ENCODE measurements at places on chromosomes 6 and 20. TPM values are rescaled to one million over a fixed set of nuclear protein-coding genes. Genes with fewer than 3 reads are reported as not detected.
A peak's percentile ranks its signal among the peaks of the same experiment; 100 is the strongest.

- DNase-seq: no peak
Measured at GRCh38 chr6:141401851-141402250, 730.9 kb upstream of the GJE1 start.

- no peak for DNase-seq
Measured at GRCh38 chr20:51528263-51529027, 14.1 kb downstream of the NFATC2 start.

DNA sequence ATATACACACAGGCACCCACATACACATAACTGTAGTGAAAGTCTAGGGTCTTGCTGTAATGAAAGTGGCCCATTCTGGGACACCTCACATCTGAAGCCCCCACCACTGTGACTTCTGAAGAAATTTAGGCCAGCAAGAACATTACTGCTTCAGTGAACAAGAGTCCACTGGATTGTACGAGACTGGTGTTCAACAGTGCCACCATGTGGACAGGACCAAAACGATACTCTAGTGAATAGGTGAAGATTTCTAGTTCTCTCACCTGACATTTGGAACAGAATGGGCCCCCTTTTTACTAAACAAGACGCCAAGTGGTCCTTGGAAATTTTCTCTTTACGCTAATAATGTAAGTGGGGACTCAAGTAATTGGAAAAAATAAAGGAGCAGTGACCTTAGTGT, 156.9 kb downstream of the MAFB start:
- no peak for DNase-seq

- peak; percentile 45 for DNase-seq
Measured at GRCh38 chr6:29976588-29977424, 34.5 kb downstream of the HLA-A start.

DNA sequence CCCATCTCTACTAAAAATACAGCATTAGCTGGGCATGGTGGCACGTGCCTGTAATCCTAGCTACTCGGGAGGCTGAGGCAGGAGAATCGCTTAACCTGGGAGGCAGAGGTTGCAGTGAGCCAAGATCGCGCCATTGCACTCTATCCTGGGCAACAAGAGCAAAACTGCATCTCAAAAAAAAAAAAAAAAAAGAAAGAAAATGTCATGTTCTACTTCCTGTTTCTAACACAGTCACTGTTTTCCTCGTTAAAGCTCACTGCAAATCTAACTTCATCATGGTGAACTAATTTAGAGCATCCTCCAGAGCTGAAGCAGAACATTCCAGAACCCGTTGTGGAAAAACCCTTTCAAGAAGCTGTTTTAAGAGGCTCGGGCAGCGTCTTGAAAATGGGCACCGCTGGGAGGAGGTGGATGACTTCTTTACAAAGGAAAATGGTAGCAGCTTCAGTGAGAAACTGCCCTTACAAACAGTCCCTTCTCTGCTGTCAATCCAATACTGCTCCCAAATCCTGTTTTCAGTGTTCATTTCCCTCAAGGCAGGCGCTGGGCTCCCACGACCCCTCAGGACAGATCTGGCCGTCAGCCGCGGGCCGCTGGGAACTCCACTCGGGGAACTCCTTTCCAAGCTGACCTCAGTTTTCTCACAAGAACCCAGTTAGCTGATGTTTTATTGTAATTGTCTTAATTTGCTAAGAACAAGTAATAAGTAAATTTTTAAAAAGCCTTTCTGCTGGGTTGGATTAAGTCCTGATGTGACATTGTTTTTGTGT, 12.5 kb downstream of the CTSZ start:
- no peak for DNase-seq

GRCh38 chr6:105594821-105595220, 191.9 kb upstream of the PREP start:
- DNase-seq: no peak

- DNase-seq: no peak
Measured at GRCh38 chr6:156919370-156919769, 142.2 kb downstream of the ARID1B start.

DNA sequence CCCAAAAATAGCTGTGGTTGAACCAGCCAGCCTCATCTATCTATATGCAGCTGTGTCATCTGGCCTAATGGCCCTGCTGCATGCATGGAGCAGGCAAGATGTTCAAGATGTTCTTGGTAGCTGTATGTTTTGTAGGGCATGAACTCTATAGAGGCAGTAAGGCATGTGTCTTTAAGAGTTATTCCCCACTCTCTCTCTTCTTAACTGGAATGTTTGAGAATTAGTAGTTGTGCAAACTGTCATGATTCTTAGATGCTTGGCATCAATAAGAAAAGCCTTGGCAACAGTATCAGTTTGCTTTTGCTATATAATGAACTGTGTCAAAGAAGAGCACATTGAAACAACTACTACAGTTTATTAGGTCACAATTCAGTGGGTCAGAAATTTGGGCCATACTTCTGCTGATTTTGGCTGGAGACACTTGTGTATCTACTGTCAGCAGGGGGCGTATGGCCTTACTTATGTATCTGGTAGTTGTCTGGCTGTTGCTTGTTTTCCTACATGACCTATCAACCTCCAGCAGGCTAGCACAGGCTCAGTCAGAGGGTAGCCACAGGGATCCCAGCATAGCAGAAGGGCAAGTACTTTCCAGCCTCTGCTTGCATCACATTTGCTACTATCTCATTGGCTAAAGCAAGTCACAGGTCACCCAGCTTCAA, 56.1 kb upstream of the LAMP5 start:
- no peak for DNase-seq

GRCh38 chr6:114436691-114437090, 93.9 kb upstream of the HS3ST5 start:
- no peak for DNase-seq

- no peak for DNase-seq
Measured at GRCh38 chr20:12040261-12040660, 122.6 kb downstream of the BTBD3 start.

DNA sequence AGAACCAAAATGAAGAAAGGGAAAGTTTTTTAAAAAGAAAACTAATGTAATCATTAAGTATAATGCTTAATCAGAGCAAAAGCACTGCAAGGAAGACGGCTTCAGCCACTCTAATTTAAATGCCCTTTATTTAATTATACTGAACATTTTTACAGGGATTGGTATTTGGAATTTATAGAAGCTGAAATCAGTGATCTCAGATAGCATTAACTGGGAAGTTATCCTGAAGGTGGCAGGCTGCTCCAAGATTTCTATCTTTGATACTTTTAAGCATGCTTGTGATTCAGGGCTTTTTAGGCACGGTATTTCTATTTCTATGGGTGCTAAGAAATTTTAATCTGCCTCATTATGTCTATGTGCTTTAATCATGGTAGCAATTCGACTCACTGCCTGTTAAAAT, 1.3 kb upstream of the NDUFAF4 start:
- no peak for DNase-seq

GRCh38 chr6:106158816-106159215, 72.7 kb downstream of the PRDM1 start:
- DNase-seq: no peak

DNA sequence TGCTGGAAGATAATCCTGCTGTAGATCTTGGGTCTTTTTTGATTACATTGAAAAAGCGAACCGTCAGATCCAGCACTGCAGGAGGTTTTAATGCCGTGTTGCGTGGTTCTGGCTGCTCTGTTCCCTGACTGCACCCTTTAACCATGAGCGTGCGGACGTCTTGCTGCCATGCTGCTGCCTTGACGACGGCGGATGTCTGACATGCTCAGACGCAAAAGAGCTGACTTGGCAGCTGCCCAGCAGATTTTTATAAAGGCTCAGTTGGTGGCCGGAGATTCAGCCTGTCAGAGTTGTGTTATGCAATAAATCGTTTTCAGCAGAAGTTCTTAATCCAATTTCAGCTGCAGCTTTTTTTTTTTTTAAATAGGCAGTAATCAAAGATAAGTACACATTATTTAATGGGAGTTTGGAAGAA, 119.4 kb downstream of the JARID2 start:
- peak; percentile 73 for DNase-seq

- no peak for DNase-seq
Measured at GRCh38 chr6:50369996-50370395, 320.3 kb upstream of the DEFB112 start.

GRCh38 chr6:160040055-160040454, 71.2 kb downstream of the IGF2R start:
- DNase-seq: no peak

DNA sequence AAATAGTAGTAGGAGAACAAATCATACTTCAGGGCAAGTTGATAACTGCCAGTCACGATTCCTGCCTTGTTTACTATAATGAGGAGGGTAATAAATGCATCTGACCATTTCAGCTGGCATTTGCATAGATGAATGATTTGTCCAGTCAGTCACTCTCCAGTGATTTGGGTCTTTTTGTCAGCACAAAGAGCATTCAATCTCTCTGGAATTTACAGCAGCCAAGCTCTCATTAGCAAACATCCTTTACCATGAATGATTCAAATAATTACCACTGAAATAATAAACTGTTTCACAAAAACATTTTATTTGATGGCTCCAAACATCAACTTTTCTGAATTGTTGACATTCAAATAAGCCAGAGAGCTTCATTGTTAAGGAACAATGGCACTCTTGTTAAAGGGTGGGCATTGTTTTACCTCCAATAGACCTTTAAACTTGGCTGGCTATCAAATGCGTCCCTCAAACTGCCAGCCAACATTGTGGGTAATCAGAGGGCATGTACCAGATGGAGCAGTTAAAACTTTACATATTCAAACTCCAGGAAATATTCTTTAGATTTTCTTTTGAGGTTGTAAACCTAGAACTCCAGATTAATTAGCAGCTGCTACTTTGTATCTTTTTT, 30.0 kb upstream of the FBXL4 start:
- no peak for DNase-seq

- no peak for DNase-seq
Measured at GRCh38 chr6:95596021-95596420, 18.7 kb downstream of the MANEA start.

- no peak for DNase-seq
Measured at GRCh38 chr6:127026247-127026646, 92.2 kb upstream of the RSPO3 start.

DNA sequence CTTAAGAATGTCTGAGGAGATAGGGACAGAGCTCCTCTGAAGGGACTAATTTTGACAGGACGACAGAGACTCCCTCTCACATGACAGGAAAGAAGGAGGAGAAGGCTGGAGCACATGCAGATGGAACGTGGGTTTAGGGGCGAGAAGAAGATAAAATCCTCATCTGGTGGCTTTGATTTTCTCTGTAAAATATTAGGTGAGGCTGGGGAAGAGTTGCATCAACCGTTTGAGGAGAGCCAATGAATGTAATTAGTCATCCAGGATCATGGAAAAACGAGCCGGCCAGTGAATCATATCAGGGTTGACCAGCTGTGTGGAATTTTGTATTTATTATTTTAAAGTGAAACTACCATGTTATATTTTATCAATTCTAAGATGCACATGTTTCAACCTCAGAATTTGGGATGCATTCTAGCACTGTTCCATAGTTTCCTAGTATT, 46.9 kb upstream of the ADGRF4 start:
- no peak for DNase-seq

DNA sequence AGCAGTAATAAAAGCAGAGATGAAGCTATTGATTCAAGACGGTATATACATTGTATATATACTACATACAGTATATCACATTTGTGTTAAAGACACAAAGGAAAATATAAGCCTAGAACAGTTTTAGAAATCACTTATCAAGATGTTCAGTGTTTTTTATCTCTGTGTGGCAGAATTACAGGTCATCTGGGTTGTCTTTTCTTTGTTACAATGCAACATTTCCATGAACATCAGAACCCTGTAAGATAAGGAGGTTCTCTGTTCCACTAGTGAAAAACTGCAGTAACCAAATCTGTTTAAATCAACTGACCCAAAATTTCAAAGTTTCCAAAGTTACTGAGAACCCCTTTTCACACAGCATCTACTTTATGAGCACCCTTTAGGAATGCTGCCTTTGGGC, 42.2 kb downstream of the B4GALT5 start:
- no peak for DNase-seq

DNA sequence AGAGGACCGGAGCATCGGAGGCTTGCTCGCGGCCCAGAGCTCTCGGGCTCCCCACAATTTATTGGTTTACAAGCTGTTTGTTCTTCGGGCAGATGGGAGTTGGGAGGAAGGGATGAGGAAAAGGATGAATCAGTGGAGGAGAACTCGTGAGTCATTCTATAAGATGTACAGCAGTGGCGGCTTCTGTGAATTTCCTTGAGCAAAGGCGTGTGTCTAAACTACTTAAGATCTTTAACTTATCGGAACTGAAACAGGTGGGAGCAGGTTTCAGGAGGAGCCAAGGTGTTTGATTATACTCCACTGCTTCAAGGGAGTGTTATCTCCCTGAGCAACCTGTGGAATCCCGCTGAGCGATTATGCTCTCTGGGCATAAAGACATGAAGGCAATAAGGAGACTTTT, 50.5 kb upstream of the IBTK start:
- DNase-seq: no peak

DNA sequence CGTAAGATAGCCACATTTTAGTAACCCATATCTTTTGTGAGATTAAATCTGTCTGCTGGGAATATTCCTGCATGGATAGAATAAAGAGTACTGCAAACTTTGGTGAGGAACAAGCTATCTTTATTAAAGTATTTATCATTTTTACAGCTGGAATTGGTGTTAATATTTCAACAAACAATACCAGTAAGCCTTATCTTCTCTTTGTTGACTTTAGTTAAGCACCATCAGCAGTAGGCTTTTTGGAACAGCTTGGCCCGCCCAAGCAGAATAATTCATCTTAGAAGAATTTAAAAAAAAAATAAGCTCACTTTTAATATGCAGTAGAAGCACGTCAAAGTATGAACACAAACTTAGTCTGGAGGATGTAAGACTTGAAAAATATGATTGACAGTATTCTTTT, 917.8 kb upstream of the ADGRB3 start:
- DNase-seq: no peak

- no peak for DNase-seq
Measured at GRCh38 chr20:8470156-8470555, 338.1 kb downstream of the PLCB1 start.

GRCh38 chr6:33453393-33454008, 875 bp upstream of the ZBTB9 start:
- DNase-seq: no peak

The CEP250 gene
- total RNA-seq: 18.3 TPM

The GCLC gene
- total RNA-seq: 98.8 TPM

The EEF1A2 gene
- total RNA-seq: 11.2 TPM

The BTBD9 gene
- total RNA-seq: 34.2 TPM

The ITPR3 gene
- 8.2 TPM for total RNA-seq

The ZNF311 gene
- total RNA-seq: 3.2 TPM

The FAM209B gene
- total RNA-seq: not detected

The COL9A1 gene
- 46.7 TPM for total RNA-seq

The JPH2 gene
- total RNA-seq: 40.5 TPM

The LY6G6F gene
- not detected for total RNA-seq

The MPC1 gene
- 40.9 TPM for total RNA-seq

The CYP21A2 gene
- not detected for total RNA-seq

The TINAG gene
- total RNA-seq: 0.16 TPM

The SUMO4 gene
- total RNA-seq: 14.6 TPM

The NNAT gene
- 31.4 TPM for total RNA-seq
